Mucosa of descending colon (tissue), 3 donors: ENCODE measurements at places on chromosomes 4 and X. TPM values are rescaled to one million over a fixed set of nuclear protein-coding genes. Genes with fewer than 3 reads are reported as not detected.

Gene F11
- not detected for total RNA-seq

GRCh38 chrX:47297874-47298273, 65.1 kb downstream of the USP11 start:
- DNase-seq, result no peak

DNA sequence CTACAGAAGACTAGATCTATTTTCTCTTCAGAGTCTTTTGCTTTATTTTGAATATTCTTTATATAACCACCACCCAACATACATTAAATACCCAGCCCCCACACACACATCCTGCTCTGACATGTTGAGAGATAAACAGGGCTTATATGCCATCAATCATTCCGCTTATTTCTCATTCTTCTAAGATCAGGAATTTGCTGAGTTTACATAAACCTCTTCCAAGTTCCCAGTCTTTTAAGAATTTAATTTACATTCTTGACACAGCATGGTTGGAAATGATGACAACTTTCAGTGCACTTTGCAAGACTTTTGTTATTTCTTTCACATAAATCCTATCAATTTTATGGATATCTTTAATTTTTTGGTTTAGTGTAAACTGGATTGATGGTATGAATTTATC, 17.5 kb upstream of the RAB9B start:
- DNase-seq, result no peak

DNA sequence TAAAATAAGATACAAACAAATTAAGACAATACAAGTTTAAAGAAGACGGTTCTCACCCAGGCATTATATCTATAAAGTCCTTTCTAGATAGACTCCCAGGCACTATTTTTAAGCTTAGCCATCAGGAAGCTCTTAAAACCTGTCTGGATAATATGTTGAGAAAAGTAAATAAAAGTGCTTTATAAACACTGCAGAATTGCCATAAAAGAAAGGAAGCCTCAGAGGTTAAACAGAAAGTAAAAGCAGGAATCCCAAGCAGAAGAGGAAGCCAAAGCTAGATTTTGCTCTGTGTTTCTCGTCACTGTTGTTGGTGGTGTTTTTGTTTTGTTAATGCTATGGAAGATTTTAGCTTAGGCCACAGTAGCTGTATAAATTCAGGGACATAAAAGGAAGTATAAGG, 1267.3 kb downstream of the PCDH19 start:
- no peak for DNase-seq

DNA sequence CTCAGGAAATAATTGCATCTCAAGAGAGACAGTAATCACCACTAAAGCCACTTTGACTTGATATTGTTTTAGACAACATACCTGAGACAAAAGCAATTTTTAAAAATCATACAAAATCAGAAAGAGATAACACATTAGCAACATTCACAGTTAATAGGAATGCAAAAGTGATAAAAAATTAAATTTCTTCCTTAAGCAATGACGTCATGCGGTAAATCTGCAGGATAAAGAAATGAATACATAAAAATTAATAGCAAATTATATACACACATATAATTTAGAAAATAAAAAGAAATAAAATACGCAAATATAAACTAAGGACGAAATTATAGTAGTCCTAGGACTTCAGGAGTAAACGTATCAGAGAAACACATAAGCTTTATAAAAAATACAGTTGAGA, 866.5 kb upstream of the PRKX start:
- DNase-seq, result no peak

- peak; percentile 77 for DNase-seq
Measured at GRCh38 chr4:3372933-3373465, 68.8 kb upstream of the HGFAC start.

DNA sequence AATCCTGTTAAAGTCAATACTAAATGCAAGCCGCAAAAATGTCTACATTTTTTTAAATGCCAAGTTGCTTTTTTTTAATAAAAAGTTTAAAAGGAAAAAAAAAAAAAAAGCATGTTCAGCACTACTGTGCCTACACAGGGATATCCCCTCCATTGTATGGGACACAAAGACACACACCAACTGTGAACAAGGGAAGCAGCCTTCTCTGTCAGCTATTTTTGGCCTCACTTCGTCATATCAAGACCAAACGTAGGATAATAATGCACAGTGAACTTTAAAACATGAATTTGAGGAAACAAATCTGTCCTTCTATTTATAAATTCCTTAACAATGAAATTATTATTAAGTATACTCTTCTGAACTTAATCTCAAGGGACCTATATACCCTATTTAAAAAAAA, 4.4 kb downstream of the FBXW7 start:
- DNase-seq, result no peak
